HCT116 (cell line): ENCODE measurements at places on chromosomes 1 and 21.
A peak's percentile ranks its signal among the peaks of the same experiment; 100 is the strongest.

DNA sequence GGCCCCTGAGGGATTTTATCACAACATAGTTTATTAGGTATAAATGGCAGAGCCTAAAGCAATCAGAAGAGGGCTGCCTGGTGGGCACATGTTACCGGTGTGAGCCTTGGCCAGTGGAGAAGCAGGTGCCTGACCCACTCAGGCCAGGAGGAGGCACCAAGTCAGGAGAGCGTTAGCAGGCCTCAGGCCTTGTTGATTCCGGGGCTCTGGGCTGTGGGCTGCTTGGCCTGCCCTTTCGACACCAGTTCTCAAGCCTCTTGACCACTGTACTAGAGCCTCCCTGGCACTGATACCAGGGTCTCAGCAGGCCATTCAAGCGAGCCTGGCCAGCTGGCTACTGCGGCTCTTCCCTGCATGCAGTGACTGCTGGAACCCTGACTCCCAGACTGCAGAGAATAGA, 20.8 kb downstream of the CLDN14 start:
- no peak overlapping the region for H3K27ac ChIP-seq
- H3K36me3 ChIP-seq: no peaks in the 10 kb centered on the region
- H3K4me3 ChIP-seq: no peak overlapping the region
- no peak for DNase-seq

DNA sequence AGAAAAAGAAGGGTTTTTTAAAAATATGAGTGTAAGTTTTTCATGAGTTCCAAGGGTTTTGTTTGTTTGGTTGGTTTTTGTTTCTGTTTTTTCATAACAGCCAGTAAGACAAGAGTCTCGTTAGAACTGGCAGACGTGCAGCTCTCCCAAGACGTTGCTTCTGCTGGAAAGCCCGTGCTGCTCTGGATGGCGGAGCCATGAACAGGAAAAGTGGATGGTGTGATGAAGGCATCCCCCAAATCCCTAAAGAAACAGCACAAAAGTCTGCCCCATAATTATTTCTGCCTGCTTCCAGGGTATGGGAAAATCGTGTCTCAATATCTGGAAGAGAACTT, 157.9 kb upstream of the BACE2 start:
- no peak for DNase-seq
- no peak overlapping the region for H3K27ac ChIP-seq
- no peak overlapping the region for H3K4me3 ChIP-seq
- no peaks in the 10 kb centered on the region for H3K36me3 ChIP-seq

DNA sequence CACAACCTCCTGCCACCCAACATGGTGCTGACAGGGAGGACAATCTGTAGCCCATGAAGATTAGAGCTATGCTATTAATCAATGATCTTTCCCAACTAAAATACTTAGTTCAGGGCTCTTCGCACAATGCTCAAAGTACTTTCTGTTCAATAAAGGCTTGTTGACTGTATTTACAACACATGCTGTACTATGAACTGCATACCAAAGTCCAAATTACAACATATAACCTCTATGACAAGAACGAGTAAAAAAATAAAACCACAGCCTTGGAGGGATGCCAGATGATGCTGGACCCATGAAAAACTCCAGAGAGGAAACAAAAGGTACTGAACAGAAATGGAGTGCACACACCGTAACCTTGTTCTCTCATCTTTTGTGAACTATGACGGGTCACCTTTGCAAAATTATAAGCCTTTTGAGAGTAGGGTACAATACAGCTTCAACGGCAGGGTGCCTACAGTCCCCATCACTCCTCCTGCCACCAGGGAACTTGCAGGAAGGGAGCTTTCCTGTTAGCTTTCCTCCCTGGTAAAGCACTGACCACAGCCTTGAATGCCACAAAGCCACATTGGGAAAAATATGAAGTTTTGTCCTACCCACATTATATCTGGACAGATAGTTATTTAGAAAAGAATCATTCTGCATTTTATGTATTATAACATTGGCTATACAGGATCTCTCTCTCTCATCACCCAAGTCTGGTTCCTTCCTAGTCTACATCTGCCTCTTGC, 175.6 kb downstream of the NRIP1 start:
- no peak overlapping the region for H3K27ac ChIP-seq
- no peaks in the 10 kb centered on the region for H3K27me3 ChIP-seq
- H3K4me3 ChIP-seq: no peak overlapping the region
- no peaks in the 10 kb centered on the region for H3K36me3 ChIP-seq
- no peak for DNase-seq

DNA sequence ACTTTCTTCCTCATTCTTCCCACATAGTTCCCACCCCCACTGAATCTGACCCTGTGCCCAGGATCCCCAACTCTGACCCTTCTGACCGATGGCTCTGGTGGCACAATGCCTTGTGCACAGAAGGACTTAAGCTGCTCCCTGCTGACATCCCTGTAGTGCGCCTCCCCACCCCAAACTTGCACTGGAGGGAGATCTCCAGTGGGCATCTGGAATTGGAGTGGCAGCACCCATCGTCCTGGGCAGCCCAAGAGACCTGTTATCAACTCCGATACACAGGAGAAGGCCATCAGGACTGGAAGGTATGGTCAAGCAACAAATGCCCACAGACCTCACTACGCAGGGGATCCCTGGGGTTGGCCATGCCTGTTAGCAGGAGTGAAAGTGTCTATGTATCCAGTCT, 9.0 kb downstream of the MPL start:
- no peak overlapping the region for H3K27ac ChIP-seq
- H3K27me3 ChIP-seq: no peaks in the 10 kb centered on the region
- H3K36me3 ChIP-seq: no peaks in the 10 kb centered on the region
- no peak overlapping the region for H3K4me3 ChIP-seq

DNA sequence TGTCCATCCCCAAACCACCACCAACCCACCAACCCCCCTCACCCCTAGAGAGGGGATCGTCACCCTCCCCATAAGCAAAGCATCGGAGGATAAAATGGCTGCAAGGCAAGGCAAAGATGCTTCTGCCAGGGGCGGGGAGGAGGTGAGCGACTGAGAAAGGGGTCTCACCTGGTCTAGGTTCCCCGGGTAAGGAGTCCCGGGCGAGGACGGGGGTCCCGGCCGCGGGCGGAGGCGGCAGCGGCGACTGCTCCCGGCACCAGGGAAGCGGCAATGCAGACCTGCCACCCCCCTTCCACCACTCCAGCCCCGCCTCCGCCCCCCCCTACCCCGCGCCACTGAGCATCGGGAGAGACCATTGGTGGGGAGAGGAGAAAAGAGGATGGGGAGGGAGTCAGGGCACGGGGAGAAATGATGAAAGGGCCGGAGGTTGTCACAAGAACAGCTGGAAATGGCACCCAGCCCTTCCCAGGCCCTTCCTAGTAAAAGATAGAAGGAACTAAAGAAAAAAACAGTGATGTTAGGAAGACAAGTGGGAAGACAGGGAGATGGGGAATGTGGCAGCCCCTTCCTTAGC, at the start of gene SV2A:
Gene SV2A (minus strand): TSS at position 274 of the 574 bp plus-strand sequence. CDS start 4,004 bp downstream, outside the sequence.
- DNase-seq: no peak
- H3K4me3 ChIP-seq: no peak within 1 kb of the TSS
- no peaks in the 10 kb centered on the region for H3K4me1 ChIP-seq
- H3K27me3 ChIP-seq: no peaks in the 10 kb centered on the region

DNA sequence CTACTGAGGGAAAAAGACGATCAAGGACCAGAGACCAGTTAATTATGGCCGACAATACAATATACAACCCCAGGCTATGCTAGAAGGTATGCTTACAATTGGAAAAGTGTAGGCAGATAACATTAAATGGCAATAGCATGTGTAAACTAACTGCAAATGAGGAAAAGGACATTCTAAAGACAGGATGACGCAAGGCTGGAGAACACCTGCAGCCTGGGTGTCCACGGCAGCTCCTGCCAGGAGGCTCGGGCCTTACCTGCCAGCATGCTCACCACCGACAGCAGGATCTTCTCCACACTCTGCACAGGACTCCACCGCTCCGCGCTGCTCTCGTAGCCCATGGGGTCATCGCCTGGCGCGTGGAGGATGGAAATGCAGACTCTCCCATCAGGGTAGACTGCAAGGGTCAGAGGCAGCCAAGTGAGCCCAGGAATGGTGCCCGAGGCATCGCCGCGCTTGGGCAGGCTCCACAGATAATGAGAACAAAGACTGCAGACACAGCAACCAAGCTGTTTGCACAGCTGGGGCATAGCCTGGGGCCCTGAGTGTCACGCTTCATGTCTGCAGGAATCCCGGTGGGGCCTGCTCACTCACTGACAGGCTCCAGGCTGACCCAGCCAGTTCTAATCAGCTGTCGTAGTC, 28.2 kb downstream of the UBE2G2 start:
- H3K27me3 ChIP-seq: no peaks in the 10 kb centered on the region
- H3K4me1 ChIP-seq: peaks cover 4% of the 10 kb centered on the region
- H3K4me3 ChIP-seq: no peak overlapping the region
- no peak for DNase-seq

DNA sequence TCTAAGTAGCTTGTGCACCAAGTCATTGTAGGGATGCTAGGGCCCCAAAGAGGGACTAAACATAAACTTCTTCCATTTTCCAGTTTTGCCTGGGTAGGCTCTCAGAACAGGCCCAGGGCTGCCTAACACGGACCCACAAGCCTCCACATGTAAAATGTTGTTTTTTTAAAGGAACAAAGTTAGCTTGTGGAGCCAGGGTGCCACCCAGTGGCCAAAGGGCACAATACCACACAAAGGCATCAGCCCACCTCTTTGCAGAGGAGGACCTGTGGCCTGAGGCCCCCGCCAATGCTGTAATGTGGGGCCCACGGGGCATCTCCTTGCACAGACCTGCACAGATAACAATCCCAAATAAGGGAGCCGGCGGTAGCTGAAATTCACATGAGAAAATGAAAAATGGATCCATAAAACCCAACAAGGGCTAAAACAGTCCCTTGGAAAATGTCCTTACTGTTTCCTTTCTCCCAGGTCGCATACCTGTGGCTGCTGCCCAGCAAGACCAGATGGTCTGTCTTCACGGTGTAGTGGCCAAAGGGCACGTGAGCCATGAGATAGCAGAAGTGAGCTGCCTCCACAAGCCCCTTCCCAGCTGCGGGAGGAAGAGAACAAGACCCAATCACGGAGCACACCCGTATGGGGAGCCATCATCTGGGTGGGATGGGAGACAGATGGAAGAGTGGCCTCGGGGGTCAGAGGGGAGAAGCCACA, 23.8 kb downstream of the SEC16B start:
- H3K27me3 ChIP-seq: no peaks in the 10 kb centered on the region
- DNase-seq: peak; percentile 44
- no peaks in the 10 kb centered on the region for H3K4me1 ChIP-seq
- H3K4me3 ChIP-seq: no peak overlapping the region

- H3K27me3 ChIP-seq: no peaks in the 10 kb centered on the region
- no peaks in the 10 kb centered on the region for H3K4me1 ChIP-seq
- no peak overlapping the region for H3K4me3 ChIP-seq
- no peak overlapping the region for H3K27ac ChIP-seq
Measured at GRCh38 chr1:50047916-50048694, 24.4 kb upstream of the AGBL4 start.

GRCh38 chr1:1164701-1165451, 8.8 kb upstream of the TTLL10 start:
- H3K36me3 ChIP-seq: peaks cover 2% of the 10 kb centered on the region
- H3K27me3 ChIP-seq: no peaks in the 10 kb centered on the region
- no peak for DNase-seq

DNA sequence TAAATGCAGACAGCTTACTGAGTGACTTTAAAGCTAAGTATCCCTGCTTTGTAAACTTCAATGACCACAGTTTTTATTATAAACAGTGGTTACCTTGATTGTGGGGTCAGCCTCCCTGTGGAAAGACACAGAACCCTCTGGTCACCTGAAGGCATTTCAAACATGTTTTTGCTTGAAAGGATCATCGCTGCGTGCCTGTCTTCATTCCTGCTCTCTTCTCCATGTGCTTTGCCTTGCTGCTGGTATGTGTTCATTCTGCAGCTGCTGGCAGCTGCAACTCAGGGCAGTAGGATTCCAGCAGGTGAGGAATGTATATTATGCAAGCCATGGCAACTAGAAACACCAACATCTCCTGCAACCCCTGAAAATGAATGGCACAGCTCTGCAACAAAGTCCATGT, 81.0 kb upstream of the VAV3 start:
- H3K36me3 ChIP-seq: no peaks in the 10 kb centered on the region
- no peak overlapping the region for H3K27ac ChIP-seq

DNA sequence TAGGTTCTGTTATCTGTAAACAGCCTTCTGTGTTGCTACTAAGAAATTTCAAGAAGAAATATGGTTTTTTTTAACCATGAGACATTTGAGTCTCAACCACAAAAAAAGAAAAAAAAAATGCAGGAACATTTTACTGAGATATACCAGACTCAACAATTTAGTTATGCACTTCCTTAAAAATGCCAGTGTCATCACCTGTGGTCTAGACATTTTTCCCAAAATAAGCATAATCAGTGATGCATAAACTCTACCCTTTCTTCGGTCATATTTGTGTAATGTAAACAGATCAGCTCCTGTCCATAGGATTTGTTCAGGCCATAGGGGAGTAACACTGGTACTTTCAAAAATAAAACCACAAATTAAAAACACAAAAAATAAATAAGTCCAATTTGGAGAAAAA, 122.6 kb upstream of the TNFSF4 start:
- H3K36me3 ChIP-seq: no peaks in the 10 kb centered on the region
- H3K4me1 ChIP-seq: peaks cover 23% of the 10 kb centered on the region
- H3K27ac ChIP-seq: no peak overlapping the region
- no peak overlapping the region for H3K4me3 ChIP-seq
- DNase-seq: no peak

- H3K4me1 ChIP-seq: peaks cover 18% of the 10 kb centered on the region
- no peak overlapping the region for H3K27ac ChIP-seq
- H3K36me3 ChIP-seq: no peaks in the 10 kb centered on the region
- H3K27me3 ChIP-seq: no peaks in the 10 kb centered on the region
- no peak overlapping the region for H3K4me3 ChIP-seq
Measured at GRCh38 chr1:164787834-164788231, 228.8 kb downstream of the PBX1 start.

DNA sequence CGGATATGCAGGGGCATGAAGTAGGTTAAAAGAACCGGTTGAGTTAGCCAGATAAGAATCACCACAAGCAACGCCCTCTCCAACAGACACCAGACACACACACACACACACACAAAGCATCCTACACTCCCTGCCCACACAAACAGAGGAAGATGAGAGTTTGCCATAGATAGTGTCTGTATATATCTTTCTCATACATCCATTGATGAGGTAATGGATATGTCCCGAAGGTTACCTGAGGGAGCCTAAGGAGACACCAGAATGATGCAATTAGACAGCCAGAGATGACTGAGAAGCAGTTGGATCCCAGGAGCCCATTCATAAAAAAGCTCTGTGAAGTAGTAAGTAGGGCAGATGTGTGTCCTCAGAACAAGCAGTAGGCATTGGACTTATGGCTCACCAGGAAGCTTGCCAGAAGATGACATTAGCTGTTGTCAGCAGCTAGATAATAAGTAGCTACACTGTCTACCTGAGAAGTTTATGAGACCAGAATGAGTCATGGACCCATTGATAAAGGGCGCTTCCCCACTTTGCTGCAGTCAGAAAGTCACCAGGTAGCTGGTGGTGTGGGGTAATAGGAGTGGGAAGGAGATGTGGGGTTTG, 247.0 kb downstream of the KCNT2 start:
- H3K27ac ChIP-seq: no peak overlapping the region
- H3K4me3 ChIP-seq: no peak overlapping the region
- peak; percentile 73 for DNase-seq
- no peaks in the 10 kb centered on the region for H3K36me3 ChIP-seq
- no peaks in the 10 kb centered on the region for H3K27me3 ChIP-seq

- no peak overlapping the region for H3K27ac ChIP-seq
- no peak overlapping the region for H3K4me3 ChIP-seq
- no peaks in the 10 kb centered on the region for H3K4me1 ChIP-seq
- DNase-seq: no peak
- H3K27me3 ChIP-seq: no peaks in the 10 kb centered on the region
Measured at GRCh38 chr1:3391711-3392110, 62.8 kb upstream of the ARHGEF16 start.

- no peak overlapping the region for H3K4me3 ChIP-seq
- H3K36me3 ChIP-seq: no peaks in the 10 kb centered on the region
- DNase-seq: no peak
- H3K4me1 ChIP-seq: peaks cover 2% of the 10 kb centered on the region; the same call in 1 of the 2 replicates
Measured at GRCh38 chr1:151367658-151368392, 4.7 kb downstream of the SELENBP1 start.
